ENCODE measurements at places on chromosomes 2 and 18.

DNA sequence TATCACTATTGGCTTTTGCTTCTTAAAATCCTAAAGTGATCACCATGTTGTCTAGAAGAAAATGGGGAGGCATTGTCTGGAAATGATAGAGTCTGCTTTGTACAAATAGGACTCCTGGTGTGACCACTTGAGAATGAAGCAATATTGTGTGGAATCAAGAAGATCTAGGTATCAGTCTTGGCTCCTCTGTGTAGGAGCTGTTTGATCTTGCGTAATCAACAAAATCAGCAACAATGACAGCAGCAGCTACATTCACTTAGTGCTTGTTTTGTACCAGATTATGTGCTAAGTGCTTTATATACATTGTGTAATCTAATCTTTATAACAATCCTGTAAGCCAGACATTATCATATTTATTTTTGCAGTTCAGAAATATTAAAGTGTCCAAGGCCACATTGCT, 17.8 kb downstream of the NCOA1 start:
- DNase-seq, result no peak

GRCh38 chr2:53527056-53527455, 240.5 kb upstream of the CHAC2 start:
- DNase-seq, result no peak

DNA sequence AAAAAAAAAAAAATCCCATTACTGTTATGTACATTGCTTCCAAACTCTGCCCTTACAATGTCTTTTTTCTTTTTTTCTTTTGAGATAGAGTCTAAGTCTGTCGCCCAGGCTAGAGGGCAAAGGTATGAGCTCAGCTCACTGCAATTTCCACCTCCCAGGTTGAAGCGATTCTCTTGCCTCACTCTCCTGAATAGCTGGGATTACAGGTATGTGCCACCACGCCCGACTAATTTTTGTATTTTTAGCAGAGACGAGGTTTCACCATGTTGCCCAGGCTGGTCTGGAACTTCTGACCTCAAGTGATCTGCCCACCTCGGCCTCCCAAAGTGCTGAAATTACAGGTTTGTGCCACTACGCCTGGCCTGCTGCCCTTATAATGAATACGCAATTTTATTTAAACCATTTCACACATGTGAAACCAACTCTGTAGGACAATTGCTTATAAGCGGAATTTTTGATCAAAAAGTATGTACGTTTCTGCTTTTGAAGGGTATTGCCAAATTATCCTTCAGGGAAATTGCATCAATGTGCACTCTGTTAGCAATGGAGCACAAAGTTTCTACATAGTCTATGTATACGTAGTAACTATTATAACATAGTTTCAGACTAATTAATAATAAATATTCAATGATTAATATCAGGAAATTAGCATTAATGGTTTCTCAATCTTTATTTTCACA, 55.7 kb upstream of the ACTR3 start:
- DNase-seq, result no peak

GRCh38 chr18:9437672-9438071, 37.6 kb upstream of the RALBP1 start:
- no peak for DNase-seq

GRCh38 chr2:107719836-107720235, 106.9 kb upstream of the RGPD4 start:
- no peak for DNase-seq

DNA sequence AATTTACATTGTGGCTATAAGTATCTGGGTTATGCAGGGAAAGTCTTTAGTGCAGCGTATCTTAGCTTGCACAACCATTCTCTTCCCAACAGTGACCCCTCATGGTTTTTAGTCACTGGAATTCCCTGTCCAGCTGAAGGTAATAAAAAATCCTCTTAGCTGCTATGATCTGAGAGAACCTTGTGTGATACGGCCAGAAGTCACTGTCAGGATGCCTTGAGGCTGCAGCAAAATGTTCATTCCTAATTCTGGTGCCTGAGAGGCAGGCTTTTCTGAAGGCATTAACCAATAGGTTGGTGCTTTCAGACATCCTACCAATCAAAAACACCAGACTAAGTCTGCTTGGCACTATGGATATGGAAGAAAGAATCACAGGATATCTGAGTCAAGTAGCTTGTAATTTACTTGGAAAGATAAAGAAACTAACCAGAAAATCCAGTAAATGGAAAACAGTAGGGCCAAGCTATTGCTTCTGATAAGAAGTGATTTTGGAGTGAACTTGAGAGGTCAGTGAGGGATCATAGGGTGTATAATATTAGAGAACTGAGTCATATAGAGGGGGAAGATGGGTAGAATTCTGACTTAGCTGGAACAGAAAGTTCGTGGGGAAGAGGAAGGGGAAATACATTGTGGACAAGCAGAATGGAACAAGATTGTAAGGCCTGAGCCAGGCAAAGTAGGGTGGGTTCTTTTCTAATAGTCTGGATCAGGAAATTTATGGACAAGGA, 89.0 kb upstream of the SLC14A2 start:
- no peak for DNase-seq

DNA sequence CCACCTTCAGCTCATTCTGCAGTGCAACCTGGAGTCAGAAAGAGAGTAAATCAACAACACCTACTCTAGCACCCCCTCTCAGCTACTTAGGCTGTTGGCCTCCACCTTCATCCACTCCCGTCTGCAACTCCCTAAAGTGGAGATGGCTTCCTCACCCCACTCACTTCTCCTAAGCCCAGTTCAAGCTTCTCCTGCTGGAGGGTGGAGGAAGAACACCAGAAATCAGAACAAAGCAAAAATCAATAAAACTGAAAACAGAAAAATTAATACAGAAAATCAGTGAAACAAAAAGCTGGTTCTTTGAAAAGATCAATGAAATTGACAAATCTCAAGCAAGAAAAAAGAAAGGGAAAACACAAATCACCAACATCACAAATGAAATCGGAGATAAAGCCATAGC, 191.7 kb downstream of the ANAPC1 start:
- DNase-seq, result no peak

GRCh38 chr2:166539340-166540162, 45.5 kb upstream of the SCN7A start:
- no peak for DNase-seq

DNA sequence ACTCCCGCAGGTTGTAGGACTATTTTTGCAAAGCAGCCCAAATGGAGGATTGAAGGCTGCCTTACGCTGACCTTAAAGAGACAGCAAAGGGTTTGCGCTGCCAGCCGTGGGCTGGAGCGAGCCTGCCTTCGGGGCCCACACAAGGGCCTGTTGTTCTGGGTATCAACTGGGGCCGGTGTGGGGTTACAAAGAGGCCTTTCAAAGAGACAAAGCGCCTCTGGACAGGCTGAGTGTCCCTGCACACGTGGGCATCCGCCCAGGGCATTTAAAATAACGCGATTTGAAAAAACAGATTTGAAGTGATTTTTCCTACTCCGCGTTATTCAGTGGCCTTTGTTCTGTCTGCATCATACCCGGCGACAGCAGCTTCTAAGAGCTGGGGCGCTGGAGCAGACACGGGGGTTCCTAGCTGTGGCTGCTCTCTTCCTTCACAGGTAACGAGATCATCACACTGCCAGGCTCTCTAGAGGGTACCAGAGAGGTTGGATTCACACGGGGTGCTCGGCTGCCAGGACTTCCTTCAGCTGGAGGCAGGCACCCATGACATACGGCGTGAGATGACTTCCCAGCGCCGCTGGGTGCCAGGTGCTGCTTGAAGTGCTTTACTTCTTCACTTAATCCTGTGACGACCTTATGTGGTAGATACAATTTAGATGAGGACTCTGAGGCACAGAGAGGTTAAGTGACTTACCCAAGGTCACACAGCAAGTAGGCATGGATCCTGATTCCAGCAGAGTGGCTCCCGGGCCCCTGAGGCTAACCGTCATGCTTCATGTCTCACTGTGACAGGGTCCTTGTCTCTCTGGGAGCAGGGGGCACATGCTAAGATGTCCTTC, 32.2 kb downstream of the MAL start:
- no peak for DNase-seq

DNA sequence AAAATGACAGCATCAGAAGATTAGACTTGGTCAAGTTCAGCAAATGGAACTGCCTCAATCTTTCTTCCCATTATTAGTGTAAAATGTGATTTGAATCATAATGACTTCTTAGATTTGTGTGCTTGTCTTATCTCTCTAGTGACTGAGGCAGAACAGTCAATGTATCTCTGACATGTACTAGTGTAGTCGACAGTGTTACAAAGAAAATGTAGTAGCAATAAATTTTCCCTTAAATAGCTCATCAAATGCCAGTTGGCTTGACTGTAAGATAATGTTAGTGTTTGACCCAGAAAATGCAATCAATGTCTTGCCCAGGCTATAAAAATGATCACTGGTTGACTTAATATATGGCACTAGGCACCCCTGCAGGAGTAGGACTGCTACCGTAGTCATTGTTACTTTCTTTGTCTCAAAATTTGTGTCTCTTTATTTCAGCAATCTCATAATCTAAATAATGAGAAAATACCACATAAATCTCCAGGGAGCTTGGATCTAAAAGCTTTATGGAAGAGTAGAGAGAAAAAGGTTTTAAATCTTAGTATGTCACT, 1336.7 kb downstream of the DPP10 start:
- DNase-seq, result no peak

DNA sequence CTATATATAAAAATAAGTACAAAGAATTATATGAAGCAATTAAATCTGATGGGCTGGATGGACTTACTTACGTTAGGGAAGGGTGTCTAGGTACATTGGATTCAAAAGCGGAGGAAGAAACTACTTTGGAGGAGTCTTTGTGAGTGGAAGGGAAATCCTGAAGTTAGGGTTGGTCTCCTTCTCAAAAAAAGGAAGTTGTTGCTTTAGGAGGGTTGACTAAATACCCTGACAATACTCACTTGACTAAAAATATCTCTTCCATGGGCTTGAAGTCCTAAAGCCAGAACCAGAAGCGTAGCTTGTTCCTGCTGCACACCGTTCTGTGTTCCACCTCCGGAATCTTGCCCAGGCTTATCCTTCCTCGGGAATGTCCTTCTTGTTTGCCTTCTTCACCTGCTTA, 143.3 kb upstream of the ZEB2 start:
- DNase-seq, result no peak

GRCh38 chr2:38945372-38945771, 55.7 kb downstream of the ARHGEF33 start:
- DNase-seq, result no peak

- no peak for DNase-seq
Observed at GRCh38 chr2:104487366-104487765, 366.5 kb upstream of the POU3F3 start.

- DNase-seq, result peak; percentile 81
Observed at GRCh38 chr2:241217320-241218031, 29.0 kb downstream of the ANO7 start.

DNA sequence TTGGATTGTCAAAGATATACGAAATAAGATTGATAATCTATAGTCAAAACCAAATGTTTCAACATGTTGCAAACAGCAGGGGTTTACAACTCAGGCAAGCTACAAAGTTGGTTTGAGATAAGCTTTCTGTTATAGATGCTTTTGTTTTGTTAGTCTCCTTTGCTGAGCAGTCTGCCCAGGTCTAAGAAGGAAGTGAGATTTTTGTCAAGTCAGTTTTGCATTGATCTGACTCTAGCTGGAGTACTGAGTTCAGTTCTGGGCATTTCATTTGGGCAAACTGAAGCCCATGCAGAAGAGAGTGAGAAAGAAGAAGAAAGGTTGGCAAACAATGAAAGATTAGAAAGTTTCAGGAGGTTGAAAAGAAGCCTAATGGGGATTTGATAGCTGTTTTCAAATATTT, 983.0 kb upstream of the SLC39A10 start:
- DNase-seq, result no peak

DNA sequence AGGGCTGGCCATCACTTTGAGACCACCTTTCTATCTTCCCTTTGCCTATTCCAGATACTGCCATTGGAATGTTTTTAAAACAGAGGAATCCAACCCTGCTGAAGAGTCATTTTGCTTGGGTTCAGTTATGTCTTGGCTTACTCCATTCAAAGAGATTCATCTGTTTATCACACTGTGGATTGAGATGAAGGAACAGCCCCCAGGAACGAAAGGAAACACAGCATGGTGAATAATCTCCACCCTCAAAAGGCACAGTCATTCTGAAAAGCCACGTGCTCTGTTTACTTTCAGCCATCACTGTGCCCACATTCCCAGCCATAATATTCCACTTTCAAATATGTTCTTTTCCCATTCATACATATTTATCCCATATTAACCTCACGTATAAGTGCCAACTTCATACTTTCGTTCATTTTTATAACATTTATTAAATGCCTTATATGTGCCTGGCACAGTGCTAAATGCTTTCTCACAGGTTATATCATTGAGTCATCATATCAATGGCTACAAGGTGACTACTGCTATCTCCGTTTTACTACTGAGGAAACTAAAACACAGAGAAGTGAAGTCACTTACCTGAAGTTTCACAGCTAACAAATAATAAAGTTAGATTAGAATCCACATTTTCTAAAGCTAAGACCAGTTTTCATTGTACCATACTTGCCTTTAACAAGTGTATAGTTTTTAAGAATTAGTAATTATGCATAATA, 143.6 kb downstream of the OSR1 start:
- no peak for DNase-seq

GRCh38 chr2:224723586-224724217, 7.5 kb upstream of the CCDC195 start:
- no peak for DNase-seq

DNA sequence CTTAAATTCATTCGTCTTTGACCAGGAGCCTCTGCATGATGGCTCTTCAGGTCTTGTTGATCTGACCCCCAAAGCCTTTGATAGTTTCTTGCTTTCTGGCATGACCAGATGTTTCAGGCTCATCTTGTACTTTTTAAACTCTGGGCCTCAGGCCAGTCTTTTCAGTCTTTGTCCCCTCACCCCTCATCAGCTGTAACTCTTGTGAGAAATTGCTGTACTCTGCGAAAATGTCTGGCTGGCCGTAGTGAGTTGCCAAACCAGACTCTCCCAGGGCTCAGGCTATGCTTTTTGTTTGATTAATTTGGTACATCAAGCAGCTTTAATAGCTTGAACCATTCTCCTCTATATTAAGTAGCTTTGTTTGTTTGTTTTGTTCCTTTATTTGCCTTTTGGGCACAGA, 75.9 kb downstream of the BABAM2 start:
- DNase-seq, result no peak

DNA sequence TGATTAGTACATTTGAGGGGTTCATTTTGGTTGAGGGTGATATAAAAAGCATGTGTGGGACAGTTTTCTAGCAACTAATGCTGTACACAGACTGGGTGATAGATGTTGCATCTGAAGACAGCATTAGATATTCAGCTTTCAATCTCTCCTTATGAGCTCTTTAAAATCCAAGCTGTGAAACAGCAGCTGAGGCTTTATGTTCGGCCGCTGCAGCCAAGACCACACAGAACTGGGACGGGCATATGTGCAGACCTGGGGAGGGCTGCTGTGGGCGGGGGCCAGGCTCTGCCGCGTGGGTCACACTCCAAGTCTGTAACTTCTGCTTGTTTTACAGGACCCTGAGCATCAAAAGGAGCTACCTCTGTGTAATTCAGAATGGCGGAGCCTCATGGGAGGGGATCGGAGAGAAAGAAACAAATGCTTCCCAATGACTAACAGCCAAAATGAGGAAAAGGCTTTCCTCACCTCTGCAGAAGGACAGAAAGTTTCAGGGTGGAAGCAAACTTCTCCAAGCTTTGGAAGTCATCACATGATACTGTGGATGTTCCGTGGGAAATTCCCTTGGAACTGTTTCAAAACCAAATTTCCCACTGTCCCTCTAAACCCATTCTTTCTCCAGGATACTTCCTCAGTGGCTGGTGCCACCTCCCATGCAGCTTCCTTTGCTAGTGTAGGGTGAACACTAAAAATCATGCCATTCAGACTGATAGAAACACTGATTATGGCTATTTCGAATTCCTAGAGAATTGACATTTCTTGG, 711.9 kb upstream of the ID2 start:
- no peak for DNase-seq

GRCh38 chr2:38130876-38131275, 54.9 kb upstream of the CYP1B1 start:
- no peak for DNase-seq

Data from Peyer's patch (tissue), 4 donors.